ENCODE measurements at places on chromosomes 16 and 17.

DNA sequence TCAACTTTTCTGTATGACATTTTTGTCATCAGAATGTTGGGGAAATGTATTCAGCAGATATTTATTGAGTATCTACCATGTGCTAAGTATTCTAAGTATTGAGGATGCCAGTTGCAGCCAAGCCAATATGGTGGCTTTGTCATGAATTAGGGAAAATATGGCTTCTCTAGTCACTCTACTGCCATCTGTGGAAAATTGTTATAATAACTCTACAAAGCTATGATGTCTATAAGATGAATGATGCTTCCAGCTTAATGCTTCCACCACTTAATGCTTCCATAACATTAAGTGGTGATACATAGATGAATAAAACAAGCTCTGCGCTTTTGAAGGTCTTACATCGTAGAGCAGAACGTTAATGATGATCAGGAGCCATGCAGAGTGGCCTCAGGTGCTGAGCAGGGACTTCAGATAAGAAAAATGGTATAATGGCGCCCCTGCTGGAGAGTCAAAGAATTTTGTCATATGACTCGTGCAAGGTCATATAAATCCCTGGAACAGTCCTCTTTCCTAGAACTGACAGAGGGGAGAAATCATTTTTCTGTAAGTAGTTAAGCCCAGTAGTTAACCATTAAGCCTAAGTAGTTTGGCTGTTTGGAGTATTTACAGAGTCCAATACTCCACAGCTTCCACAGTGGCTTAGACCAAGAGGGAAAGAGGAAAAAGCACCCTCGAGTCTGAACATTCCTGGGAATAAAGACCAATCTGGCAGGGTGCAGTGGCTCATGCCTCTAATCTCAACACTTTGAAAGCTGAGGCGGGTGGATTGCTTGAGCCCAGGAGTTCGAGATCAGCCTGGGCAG is 2.7 kb upstream of the TMIGD1 start:
- DNase-seq: no peak

DNA sequence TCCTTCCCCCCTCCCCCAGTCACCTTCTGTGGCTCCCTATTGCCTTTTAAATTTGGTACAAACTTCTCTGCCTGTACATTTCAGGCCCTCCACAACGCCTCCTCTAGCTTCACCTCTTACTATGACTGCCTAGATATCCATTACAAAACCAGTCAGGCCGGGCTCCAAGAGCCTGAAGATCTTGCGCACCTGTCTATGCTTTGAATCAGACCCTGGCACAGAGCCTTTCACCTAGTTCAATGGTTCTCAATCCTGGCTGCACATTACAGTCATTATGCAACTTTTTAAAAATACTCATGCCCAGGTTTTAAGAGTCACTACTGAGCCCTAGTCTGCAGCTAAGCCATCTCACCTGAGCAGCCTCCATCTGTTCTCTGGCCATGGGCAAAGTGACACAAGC is 1.6 kb upstream of the GAS7 start:
- DNase-seq: no peak

GRCh38 chr17:16442141-16442540 is 26.8 kb downstream of the TRPV2 start:
- no peak for DNase-seq

DNA sequence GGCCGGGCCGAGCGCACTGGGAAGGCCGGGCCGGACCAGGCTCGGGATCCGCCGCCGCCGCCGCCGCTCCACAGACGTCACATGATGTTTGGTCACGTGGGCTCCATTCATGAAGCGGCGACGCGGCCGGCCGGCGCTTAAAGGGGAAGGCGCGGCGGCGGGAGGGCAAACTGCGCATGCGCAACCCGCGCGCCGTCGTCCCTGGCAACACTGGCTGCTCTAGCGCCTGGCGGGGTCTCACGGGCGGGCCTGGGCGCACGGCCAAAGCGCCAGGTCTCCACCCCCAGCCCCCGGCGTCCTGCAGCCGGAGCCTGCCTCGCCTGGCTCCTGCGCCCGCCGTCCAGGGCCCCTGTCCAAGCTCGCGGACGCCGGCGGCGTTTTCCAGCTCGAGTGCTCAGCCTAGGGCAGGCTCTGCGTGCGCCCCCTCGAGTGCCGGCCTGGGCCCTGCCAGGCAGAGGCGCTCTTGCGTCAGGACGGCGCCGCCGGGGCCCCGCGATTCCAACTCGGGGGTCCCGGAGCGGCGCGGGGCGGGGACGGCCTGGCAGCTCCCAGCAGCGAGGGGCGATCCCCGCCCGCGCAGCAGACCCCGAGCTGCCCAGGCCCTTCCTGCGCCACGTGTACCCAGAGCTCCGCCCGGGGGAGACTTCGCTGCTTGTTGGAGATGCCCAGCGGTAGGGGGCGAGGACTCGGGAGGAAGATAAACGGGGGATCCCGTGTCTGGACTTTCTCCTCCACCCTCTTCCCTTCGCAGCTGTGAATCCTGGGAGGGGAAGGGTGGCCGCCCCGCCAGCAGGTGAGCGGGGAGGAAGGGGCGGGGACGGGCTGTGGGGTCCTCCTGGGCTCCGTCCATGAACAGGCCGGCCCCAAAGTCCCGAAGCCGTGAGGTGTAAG is at the start of gene MAFG:
MAFG (minus strand) TSS at position 83 of the 891 bp plus-strand sequence. CDS start 4,550 bp downstream, outside the sequence.
- peak; percentile 92 for DNase-seq

GRCh38 chr17:38676706-38677504 is 2.1 kb upstream of the EPOP start:
- DNase-seq: peak; percentile 81

- DNase-seq: no peak
Observed at GRCh38 chr16:85151603-85152413, 39.5 kb upstream of the CIBAR2 start.

GRCh38 chr17:52885882-52886281 is 727.4 kb upstream of the CA10 start:
- no peak for DNase-seq

DNA sequence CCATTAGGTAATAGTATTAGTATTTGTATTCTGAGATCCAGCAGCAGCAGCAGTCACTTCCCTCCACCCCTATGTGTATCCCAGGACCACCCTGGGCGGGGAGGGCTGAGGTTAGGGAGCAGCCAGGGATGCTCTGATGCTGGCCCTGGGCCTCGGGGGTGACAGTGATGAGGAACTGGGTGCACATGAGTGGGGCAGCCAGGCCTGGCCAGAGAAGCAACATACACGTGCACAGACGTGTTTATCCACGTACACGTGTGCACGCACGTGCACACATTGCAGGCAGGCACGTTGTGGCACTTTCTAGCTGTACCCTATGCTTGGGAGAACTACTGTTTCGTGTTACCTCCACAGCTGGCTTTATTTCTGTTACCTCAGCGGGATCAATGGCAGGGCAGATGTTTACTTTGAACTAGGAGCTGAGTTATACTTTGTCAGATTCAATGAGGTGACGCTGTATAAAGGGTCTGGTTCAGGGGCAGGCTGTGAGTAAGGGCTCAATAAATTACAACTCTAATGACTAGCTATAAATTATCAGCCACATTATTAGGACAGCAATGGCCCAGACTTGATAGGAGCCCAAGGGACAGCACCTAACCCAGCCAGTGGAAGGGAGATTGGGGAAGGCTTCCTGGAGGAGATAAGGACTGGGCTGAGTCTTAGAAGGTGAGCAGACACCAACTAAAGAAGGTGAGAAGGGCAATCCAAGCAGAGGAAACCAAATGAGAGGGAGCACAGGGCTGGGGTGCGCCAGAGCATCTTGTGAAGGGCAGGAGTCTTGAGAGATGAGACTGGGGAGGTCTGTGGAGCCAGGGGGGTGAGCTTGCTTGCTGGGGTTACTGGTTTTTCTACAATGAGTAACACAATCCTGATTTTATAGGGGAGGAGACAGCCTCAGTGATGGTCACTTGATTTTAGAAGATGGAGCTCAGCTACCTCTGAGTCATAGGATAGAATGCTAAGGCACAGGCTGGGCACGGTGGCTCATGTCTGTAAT is 22.4 kb upstream of the CA4 start:
- DNase-seq: no peak

- no peak for DNase-seq
Observed at GRCh38 chr17:66661411-66662256, 173.3 kb upstream of the CACNG5 start.

- DNase-seq: no peak
Observed at GRCh38 chr17:12342161-12342560, 321.5 kb downstream of the MAP2K4 start.

DNA sequence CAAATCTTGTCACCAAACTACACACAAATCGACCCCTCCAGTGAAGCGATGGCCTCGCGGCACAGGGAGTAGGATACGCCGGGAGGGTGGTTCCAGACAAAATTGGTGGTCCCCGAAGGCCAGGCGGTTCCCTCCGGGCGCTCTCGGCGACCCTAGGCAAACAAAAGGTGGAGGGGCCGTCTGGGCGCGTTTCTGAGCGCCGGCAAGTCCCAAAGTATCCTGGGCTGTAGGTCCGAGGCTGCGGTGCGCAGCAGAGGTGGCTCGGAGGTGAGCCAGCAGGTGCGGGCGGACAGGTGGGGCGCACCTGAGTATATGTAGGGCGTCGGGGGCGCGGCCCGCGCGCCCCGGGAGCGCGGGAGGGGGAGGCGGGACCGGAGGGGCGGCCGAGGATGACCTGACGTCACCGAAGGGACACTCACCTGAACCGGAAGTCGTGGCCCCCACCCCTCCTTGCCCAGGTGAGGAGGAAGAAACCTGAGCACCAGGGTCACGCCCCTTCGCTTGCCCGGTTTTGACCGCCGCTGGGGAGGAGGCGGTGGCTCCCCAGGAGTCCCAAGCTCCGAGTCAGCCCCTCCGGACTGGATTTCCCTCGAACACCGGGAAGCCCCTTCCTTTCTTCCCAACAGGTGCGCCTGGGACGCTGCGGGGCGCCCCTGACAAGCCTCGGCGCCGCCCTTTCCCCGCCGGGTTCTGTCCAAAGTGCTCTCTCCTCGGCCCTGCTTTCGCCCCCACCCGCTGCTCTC is at the start of gene CLDN7:
CLDN7 (minus strand) TSS at position 287 of the 743 bp plus-strand sequence. CDS start 435 bp downstream, outside the sequence.
- no peak for DNase-seq

DNA sequence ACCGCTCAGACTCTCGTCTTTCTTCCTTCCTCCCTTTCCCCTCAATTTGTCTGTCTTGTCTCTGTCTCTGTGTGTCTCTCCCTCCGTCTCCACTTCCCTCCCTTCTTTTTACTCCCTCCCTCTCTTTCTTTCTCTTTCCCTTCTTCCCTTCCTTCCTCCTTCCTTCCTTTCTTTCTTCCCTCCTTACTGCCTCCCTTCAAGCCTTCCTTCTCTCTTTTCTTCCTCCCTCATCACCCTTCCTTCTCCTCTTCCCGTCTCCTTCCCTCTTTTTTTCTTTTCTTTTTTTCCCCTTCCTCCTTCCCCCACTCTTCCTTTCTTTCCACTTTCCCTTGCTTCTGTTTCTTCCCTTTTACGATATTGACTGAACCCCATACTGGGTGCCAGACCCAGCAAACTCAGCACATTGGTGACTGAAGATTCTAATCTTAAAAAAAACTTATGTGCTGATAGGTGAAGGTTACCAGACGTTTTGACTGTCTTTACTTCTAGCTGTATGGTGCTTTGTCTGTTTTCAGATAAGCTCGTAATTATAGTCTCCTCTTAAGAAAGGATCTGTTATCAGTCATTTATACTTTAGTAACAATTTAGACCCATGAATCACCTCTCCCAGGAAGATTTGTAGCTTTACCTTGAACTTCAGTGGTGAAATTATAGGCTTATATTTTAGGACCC is 481 bp upstream of the BRD7 start:
- DNase-seq: no peak

- DNase-seq: peak; percentile 86
Observed at GRCh38 chr17:44221084-44221861, 1.8 kb upstream of the UBTF start.

DNA sequence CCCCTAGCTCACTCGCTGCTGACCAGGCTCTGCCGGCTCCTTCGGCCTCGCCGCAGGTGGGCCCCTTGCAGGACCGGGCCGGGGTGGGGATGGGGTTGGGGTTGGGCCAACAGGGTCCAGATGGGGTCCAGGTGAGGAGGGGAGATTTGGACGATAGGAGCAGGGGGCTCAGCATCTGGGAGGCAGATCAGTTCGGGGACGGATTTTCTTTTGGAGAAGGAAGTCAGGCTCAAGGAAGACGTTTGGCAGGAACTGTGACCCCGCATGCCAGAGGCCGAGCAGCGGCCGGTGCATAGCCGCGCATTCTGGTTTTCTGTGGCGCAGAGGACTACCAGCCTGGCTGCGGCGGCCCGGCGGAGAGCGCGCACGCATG is 845 bp upstream of the ALDOA start:
- no peak for DNase-seq

- no peak for DNase-seq
Observed at GRCh38 chr17:78793415-78793814, 11.3 kb upstream of the CYTH1 start.

- DNase-seq: no peak
Observed at GRCh38 chr17:52751051-52751450, 592.5 kb upstream of the CA10 start.

- no peak for DNase-seq
Observed at GRCh38 chr16:76947749-76948148, 243.2 kb upstream of the MON1B start.

DNA sequence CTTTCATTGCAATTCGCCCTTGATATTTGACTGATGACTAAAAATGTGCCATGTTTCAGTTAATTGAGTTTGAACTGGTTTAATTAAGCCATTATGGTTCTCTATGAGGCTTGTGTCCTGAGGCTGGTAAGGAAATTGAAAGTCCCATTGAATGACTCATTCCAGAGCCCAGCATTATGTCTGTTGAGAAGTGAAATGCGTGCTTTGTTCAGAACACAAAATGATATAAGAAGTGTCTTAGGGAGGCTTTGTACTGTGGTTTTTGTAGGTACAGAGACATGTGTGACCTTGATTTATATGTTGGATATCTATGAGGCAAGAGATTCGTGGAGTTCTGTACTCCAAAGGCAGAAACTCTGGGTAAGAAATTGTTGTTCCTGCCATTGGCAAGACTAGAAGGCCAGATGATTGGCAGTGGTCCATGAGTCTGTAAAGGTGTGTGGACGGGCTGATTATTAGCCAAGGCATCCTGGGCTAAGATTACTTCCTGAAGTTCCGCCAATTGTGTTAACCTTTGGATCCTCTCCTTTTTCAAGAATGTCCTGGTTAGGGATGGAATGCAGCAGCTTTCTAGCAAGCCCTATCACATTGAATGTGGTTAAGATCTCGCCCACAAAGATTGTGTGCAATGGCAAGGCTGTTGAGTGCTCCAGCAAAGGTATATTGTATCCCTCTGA is 103.7 kb downstream of the NPIPB5 start:
- DNase-seq: no peak

GRCh38 chr16:75169899-75170405 is 21.6 kb downstream of the ZFP1 start:
- DNase-seq: no peak

GRCh38 chr17:42920106-42920900 is 19.7 kb downstream of the G6PC1 start:
- no peak for DNase-seq
